ENCODE measurements at places on chromosomes 6 and 20. TPM values are rescaled to one million over a fixed set of nuclear protein-coding genes. Genes with fewer than 3 reads are reported as not detected.

MEP1A gene
- total RNA-seq, result 2,426 TPM

DNA sequence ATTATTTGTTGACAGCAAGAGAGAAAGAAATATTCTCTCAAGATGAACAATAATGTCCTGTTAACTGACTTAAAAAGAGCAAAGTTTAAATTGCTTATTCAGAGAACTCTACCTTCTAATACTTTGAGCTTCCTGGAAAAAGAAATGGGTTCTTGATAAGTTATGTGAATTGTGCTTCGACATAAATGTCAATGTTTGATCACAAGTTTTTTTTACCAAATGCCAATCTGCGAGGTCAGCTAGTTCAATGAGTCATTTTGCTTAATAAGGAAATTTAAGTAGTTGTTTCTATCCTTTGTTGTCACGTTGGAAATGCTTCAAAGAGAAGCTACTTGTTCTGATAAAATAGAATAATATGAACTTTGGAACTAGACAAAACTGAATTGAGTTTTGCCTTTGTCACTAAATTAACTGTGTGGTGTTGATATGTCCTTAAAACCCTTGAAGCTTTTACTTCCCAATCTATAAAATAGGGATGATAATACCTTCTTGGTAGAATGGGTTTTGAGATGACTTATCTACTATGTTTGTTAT lies 642.1 kb upstream of the FLRT3 start:
- no peak for DNase-seq

DNA sequence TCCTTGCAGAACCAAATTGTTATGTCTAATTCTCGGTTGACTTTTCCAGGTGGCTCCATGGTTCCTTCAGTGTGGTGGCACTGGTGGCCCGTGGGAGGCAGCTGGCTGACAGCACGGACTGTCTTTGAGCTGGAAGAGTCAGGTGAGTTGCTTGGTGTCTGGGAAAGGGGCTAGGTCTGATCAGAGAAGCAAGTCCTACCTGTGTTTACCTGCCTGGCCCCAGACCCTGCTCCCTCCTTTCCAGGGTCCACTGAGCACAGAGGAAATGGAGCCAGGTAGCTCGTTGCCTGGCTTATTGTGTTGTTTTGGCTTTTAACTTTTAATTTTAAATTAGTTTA lies 111.8 kb downstream of the BANF2 start:
- no peak for DNase-seq

GRCh38 chr6:99512033-99512432 lies 3.2 kb downstream of the USP45 start:
- no peak for DNase-seq

DNA sequence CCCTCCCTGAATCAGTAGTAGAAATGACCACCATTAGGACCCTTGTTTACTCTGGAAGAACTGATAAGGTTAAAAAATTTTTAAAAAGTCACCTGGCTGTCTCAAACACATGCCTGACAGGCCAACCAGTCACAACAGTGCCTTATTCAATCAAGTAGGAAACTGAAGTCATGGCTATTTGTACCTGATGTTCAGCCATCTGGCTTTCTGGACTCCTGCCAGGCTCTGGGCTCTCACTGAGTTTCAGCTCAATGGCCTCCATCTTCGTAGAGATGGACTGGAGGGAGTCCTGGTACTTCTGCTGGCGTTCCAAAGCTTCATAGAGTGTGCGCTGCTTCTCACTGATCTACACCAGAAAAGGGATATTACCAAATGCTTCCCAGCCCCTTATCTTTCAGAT lies 343.8 kb downstream of the SYNE1 start:
- no peak for DNase-seq

GRCh38 chr6:114304304-114304887 lies 38.4 kb downstream of the HS3ST5 start:
- no peak for DNase-seq

DNA sequence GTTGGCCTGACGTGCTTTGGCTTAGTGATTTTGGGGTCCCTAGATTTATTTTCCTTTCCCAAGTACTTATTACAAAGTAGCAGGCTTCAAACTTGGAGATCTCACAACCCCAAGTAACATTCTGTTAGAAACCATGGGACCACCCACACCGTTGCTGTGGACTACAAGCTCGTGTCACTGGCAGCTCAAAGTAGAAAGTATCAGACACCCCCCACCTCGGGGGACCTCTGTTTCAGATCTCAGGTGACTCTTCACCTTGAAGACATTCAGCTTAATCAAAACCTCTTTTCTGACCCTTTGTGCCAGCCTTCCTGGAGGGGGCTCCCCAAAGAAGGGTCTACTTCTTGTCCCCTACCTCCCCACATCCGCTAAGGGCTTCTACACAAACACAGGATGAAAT lies 15.7 kb upstream of the MYT1 start:
- no peak for DNase-seq

Measured in Peyer's patch (tissue), 4 donors.